ENCODE measurements at places on chromosomes 13 and 19. TPM values are rescaled to one million over a fixed set of nuclear protein-coding genes. Genes with fewer than 3 reads are reported as not detected.

DNA sequence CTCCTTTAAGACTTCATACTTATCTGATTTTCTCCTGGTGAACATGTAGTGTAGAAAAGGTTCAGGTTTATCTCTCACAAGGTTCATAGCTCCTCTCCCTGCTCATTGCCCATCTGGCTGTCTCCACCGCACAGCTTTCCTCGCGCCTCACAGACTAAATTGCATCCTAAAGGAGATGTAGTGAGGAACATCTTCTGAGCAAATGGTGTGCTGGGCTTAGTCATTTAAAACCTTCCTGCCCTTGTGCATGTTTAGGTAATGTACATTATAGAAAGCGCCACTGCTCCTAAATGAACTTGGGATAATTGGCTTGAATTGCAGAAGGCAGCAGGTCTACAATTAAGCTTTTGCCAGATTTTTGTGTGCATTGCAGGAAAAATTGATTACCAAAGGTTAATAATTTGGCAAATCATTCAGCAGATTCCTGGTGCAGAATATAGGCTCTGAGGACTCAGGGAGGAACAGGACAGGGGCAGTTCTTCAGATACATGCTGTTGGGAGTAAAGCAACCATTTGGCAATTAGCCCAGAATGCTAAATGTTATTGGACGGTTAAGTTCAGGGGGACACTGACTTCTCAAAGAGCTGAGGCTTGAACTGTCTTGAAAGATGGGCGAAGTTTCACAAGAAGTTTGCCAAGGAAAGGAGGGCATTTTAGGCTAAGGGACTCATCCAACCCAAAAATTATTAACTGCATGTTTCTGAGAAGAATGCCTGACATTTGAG is 108.4 kb upstream of the CLDN10 start:
- no peak for DNase-seq

- DNase-seq: no peak
Measured at GRCh38 chr13:24724714-24725113, 39.3 kb upstream of the RNF17 start.

DNA sequence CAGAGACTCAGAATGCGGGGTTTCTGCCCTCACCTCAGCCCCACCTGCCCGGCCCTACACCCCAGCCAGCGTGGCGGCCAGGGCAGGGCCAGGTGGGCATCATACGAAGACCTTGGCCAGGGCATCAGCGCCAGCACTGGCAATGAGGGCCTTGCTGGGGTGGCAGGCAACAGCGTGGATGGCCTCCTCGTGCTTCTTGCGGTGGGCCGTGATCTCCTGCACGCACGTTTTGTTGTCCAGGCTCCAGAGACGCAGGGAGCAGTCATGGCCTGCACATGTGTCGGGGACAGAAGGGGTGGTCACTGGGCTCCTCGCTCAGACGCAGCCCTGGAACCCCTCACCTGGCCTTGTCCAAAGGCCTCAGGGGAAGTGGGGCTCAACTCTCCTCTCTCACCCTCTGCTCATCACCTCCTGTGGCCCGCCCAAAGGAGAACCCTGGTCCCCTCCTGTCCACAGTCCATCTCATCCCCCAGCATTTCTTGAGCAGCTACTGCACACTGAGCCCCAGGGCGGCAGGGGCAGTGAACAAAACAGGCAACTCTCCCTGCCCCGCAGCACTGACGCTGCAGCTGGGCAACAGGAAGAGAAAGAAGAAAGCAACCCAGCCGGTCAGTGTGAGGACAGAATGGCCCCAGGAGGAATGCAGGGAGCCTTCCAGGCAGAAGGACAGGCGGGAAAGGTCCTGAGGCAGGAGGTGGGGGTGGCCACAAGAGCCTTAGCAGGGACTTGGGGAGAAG is 3.8 kb upstream of the PRKD2 start:
- DNase-seq: no peak

The UQCRFS1 gene
- polyA plus RNA-seq: 133 TPM

DNA sequence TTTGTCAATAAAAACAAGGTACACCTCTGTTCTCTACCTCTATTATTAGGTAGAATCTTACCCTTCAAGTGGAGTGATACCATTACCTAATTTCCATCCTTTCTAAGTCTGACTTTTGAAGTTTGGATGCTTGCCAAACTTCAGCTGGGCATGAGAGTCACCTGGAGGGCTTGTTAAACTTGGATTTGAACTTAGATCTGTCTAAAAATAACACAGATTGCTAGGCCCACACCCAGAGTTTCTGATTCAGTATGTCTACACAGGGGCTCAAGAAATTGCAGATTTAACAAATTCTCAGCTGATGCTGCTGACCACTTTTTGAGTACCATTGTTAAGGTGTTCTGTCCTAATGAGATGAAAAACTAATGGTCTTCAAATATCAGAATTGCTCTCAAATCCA is 512.2 kb downstream of the LMO7 start:
- DNase-seq: no peak

- DNase-seq: no peak
Measured at GRCh38 chr19:6580313-6580712, 10.6 kb downstream of the CD70 start.

DNA sequence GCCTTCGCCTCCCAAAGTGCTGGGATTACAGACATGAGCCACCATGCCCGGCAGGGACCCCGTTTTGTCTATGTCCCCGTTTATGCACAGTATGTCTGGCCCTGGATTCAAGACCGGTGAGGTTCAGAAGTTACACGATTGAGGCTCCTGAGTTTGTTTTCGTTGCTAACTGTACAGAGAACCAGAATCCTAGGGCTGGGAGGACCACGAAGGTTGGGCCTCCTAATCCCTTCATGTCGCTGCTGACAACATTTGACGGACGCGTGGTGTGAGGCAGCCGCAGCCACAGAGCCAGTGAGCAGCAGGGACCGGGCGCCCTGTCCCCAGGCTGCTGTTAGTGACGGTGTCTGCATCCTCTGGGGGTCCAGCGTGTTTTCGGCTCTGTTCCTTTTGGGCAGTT is 91.4 kb downstream of the ATP11A start:
- DNase-seq: no peak

The CCDC194 gene
- 1.1 TPM for polyA plus RNA-seq

DNA sequence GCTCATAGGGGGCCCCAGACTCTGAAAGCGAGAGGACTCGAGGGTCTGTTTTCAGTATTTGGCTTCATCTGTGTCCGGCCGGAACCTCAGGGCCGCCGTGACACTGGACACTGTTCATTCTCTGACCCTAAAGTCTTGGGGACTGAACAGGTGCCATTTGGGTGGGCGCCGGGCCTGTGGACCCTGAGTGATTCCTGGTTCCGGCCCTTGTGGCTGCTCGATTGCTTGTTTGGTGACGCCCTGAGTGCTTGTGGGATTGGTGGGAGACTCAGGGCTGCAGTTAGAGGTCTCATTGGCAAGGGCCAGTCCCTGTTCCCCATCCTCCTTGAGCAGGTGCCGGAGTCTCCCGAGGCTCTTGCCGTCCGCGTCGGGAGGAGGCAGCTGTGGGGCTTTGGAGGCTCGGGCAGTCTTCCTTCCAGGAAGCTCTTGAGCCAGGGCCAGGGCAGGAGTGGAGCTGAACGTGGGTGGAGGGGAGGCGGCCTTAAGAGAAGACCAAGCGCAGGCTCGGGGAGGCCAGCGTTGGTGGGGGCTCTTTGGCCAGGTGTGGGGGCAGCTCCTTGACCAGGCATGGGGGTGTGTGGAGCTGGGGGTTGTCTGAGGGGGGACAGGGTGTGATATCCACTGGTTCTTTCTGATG is 4.7 kb downstream of the PTBP1 start:
- no peak for DNase-seq

- DNase-seq: no peak
Measured at GRCh38 chr13:87358319-87358718, 312.9 kb upstream of the SLITRK5 start.

The ATP4A gene
- polyA plus RNA-seq: not detected

The PEX11G gene
- 2.0 TPM for polyA plus RNA-seq

The ZNF780B gene
- 9.0 TPM for polyA plus RNA-seq

DNA sequence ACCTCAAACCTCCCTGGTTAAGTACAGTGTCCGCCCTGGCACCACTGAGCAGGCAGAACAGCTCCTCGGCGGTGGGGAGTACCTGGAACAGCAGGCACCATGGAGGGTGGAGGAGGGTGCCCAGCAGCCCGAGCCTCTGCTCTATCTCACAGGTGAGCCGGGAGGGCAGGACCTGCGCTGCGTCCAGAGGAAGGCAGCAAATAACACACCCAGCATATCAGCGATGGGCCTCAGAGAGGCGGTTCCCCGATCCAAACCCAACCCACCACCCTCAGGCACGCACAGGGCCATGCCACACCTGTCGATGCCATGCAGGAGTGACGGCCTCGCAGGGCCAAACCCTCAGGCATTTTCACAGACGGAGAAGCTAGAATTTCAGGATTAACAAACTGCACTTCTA is 11.8 kb downstream of the PEPD start:
- DNase-seq: no peak

DNA sequence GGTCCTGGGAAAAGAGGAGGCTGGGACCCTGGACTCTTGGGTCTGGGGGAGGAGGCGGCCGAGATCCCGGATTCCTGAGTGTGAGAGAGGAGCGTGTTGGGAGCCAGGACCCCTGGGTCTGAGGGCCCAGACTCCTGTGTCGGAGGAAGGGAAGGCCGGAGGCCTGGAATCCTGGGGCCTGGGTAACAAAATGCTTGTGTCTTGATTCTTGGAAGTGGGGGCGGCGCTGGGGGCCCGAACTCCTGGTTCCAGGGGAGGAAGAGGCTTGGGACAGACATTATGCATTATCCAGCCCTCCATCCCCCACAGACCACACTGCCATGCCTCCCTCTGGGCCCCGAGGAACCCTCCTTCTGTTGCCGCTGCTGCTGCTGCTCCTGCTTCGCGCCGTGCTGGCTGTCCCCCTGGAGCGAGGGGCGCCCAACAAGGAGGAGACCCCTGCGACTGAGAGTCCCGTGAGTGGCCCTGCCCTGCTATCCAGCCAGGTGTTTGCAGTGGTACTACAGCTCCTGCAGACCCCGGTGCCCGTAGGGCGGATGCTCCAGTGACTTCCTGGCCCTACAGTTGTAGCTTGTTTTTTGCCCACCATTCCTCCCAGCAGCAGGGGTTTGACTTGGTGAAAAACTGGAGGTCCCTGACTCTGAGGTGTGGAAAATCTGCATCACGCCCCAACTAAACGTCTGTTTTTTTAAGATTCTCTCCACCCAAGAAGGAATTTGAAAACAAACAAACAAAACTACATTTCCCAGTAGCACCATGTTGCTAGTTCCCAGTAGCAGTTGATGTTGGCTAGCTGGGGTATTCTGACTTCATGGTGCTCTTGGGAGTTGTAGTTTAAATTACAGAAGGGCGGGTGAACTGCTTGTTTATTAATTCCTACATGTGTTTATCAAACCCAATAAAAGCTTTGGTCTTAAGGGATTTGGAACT is 630 bp downstream of the NUCB1 start:
- no peak for DNase-seq

The LGI4 gene
- not detected for polyA plus RNA-seq

The CABP5 gene
- polyA plus RNA-seq: not detected

DNA sequence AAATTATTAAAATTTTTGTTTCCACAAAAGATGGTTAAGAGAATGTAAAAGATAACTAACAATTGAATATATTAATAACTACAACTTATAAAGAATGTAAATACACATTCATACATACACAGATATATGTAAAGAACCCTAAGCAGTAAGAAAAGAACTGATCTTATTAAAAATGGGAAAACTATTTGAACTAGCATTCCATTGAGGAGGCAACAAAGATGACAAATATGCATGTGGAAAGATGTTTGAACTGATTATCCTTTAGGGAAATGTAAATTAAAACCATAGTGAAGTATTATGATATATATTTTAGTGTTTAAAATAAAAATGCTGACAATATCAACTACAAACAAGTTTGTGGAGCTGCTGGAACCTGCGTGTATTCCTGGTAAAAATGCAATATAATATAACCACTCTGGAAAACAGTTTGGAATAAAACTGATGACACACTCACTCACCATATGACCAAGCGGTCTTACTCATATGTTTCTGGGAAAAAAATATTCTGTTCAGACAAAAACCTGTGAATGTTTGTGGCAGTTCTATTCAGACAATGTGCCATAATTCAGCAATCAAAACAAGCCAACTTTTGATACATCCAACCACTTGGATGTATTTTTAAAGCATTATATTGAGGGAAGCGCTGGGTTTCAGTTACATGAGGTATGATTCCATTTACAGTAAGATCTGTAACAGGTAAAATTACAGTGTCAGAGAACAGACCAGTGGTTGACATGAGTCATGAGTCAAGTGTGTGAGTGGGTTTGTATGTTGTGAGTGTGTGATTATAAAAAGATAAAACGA is 694.4 kb upstream of the SLITRK5 start:
- no peak for DNase-seq

The DAPK3 gene
- 27.2 TPM for polyA plus RNA-seq

GRCh38 chr13:45374917-45375316 is 33.9 kb upstream of the TPT1 start:
- no peak for DNase-seq

DNA sequence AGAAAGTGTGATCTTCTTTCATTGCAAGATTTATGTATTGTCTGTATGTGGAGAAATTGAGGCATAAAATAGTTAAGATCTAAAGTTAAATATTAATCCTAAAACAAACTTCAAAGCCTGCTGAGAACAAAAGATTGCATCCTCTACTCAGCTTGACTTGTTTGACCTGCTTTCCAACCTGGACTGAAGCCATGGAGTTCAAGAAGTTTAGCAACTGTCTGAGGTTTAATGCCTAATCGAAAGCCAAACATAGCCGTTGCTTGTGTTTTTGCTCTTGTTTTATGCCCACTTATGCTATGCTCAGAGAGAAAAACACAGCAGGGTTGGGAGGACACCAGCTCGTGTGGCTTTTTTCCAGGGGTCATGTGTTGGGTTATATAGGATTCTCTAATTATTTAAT is 135.6 kb downstream of the NUFIP1 start:
- DNase-seq: no peak

Data from GM12878 (cell line).